Activated CD8-positive, alpha-beta memory T cell treated with anti-CD3 and anti-CD28 coated beads, Interleukin-2, amount 50 U/mL, for 48 hours (primary cell): ENCODE measurements at places on chromosomes 4 and X.

DNA sequence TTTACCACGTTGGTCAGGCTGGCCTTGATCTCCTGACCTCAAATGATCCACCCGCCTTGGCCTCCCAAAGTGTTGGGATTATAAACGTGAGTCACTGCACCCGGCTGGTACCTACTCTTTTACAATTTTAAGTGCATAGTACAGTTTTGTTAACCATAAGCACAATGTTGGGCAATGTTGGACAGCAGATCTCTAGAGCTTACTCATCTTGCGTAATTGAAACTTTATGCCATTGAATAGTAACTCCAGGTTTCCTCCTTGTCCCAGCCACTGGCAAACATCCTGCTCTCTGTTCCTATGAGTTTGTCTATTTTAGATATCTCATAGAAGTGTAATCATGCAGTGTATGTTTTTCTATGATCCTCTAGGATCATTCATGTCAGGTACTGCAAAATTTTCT is 9.3 kb upstream of the CPE start:
- DNase-seq, result no peak

DNA sequence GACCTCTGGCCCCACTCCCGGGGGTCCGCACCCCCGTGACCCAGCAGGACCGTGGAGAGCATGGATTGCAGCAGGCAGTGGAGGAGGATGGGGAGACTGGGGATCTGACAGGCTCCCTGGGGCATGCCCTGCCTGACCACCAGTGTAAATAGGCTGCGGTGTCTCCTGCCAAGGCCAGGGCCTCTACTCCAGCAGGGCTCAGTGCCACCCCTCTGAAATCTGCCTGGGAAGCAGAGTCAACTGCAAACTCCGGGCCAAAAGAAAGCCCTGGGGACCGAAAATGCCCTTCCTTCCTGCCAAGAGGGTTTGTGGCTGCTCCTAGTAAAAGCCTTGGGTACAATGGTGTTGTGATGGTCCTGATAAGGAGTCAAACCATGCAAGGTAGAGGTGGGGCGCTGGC is 6.4 kb downstream of the ADRA2C start:
- no peak for DNase-seq

- DNase-seq, result no peak
These were observed 4.7 kb downstream of the MGARP start for GRCh38 chr4:139275281-139275735.

DNA sequence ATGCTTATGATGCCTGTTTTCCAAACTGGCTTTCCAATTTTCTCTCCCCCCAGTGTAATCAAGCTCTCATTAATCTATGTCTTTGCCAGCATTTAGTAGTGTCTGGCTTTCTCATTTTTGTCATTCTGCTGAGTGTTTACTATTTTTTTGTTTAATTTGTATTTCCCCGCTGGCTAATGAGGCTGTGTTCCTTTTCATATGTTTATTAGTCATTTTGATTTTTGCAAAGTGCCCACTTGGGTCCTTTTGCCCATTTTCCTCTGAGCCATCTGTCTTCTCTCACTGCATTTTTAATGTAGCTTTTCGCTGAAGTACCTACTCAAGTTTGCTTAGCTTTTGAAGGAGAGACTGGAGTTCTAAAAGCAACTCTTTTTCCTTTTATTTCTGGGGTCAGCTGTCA is 14.7 kb downstream of the DCK start:
- no peak for DNase-seq

- DNase-seq, result no peak
These were observed 74.5 kb upstream of the HS3ST1 start for GRCh38 chr4:11503166-11503565.

GRCh38 chr4:38005637-38006036 is 45.4 kb downstream of the PTTG2 start:
- DNase-seq, result no peak

DNA sequence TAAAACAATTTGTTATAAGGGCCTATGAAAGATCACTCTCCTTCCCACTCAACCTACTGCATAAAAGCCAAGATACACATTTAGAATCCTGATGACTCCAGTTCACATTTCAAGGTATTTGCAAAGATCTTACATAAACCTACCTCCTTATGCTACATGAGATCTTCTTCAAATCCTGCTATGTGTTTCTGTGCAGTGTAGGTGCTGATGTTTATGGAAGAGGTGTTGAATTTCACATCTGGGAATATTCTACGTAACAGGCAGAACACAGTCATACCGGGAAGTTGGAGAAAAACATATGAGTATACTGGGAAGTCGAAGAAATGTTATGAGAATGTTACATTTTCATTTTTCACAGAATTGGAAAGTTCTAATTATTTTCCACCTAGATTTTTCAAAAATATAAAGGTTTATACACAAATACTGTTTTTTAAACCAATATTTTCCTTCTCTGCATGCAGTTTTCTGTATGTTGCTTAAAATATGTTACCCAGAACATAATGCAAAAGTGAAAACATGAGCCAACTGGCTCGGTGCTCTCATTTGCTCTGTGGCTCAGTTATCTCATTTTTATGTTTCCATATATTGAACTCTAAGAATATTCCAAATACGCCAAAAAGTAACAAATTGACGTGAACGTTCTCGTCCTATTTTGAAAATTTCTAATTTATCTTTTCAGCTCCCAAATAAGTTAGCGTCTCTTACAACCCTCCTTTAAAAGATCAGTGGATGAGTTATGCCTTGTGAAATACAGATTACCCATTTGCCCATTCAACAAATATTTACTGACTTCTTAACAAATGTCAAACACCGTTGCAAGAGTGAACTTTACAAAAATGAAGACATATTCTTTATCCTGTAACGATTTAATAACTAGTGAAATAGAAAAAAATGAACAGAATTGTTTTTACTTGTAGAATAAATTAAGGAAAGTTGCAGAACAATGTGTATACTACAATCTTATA is 899.3 kb downstream of the STIM2 start:
- DNase-seq, result no peak

DNA sequence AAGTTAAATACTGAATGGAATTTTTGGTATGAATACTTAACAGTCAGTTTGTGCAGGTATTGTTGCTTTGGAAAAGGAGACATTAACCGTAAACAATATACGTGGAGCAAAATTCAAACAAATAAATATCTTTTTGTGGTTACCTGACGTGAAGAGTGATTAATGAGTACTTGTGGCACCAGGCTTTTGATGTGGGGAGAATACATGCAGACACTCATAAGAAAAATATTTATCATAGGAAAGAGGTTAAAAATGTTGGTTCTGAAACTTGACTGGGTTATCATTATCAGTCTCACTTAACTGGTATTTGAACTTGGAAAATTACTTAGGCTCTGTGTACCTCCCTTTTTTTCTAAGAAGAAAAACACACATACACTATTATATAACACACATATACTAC is 136.4 kb upstream of the NDST4 start:
- DNase-seq, result no peak

GRCh38 chr4:69056921-69057550 is 39.2 kb upstream of the UGT2B7 start:
- no peak for DNase-seq

DNA sequence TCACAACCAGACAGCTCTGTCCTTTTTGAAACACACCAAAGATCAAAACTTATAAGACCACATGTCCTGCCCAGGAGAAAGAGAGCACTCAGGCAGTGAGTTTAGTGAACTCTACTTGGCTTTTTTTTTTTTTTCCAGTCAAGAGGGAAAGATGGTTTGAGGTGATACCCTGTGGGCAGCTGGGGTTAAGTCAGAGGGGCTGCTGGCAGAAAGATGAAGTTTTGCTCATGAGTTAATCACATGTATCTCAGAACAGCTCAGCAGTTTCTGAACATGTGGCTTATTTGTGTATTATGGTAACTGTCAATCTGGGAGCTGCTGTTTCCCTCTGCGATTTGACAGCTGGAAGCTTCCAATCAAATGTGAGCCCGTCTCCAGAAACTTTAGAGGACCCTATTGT is 56.4 kb upstream of the MAP3K15 start:
- no peak for DNase-seq

DNA sequence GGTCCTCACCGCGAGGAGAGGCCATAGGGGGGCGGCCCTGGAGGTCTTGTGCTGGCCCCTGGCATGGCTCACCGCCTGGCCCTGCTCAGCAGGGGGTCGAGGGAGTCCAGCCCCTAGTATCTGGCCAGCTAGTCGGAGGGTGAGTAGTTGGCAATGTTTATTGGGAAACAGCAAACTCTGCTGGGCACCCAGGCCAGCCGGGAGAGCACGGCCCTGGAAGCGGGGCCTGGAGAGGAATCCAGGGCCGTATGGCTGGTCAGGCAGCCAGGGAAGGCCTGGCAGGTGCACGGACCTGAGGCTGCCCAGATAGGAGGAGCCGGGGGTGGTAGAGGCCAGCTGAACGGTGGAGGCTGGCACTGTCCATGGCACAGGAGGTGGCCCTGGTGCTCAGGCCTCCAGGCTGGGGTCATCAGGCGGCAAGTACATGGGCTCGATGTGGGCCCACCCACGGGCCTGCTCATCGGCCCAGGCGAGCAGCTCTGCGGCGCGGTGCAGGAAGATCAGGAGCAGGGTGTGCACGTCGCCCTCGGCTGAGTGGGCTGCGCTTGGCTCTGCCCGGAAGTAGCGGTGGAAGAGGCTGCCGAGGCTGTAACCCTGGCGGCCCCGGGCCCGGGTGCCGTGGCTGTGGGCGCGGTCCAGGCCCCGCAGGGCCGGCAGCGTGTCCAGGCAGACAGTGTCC is 1.4 kb downstream of the TREX2 start:
- no peak for DNase-seq

- DNase-seq, result no peak
These were observed 73.5 kb downstream of the PRSS12 start for GRCh38 chr4:118279328-118279727.

- no peak for DNase-seq
These were observed 6.4 kb downstream of the AMOT start for GRCh38 chrX:112834031-112834845.

DNA sequence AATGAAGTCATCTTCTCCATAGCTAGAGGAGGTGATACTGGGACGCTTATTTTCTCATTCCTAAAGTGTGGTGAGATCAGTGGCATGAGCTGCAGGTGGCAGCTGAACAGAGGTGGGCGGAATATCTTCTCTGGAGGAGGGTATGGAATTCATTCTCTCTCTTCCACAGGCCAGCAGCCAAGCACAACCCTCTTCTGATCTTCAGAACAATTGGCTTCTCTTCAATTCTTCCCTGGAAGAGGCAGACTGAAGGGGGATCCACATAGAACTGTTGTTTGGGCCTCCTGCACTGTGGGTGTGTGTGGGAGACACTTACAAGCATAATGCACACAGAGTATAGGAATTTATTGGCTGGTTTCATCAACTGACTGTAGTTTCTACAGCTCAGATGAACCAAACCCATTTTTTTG is 180.4 kb upstream of the RASGEF1B start:
- no peak for DNase-seq

DNA sequence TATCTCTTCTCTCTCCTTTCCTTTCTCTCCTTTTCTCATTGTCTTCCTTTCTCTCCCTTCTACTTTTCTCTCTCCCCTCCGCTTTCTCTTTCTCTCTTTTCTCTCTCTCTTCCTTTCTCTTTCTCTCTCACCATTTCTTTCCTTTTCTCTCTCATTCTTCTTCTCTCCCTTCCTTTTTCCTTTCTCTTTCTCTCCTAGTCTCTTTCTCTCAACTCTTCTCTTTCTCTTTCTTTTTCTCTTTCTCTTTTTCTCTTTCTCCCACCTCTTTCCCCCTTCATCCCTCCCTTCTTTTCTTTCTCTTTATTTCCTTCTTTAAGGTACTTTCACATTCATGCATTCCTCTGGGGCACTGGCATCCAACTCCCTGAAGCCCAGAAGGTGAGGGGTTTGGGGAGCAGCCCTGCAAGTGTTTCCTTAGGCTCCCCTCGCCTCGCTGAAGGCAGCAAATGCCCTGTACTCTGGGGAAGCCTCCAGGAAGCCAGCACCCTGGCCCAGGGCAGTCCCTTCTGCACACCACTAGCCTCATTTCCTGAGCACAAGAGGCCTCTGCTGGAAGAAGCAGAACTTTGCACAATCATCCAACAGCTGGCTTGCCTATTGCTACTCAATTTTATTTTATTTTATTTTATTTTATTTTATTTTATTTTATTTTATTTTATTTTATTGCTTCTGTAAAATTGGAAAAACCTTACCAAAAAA is 124.2 kb downstream of the NFKB1 start:
- no peak for DNase-seq

GRCh38 chr4:78602334-78602733 is 50.8 kb downstream of the ANXA3 start:
- DNase-seq, result no peak

GRCh38 chr4:13084210-13084609 is 399.9 kb downstream of the RAB28 start:
- no peak for DNase-seq

DNA sequence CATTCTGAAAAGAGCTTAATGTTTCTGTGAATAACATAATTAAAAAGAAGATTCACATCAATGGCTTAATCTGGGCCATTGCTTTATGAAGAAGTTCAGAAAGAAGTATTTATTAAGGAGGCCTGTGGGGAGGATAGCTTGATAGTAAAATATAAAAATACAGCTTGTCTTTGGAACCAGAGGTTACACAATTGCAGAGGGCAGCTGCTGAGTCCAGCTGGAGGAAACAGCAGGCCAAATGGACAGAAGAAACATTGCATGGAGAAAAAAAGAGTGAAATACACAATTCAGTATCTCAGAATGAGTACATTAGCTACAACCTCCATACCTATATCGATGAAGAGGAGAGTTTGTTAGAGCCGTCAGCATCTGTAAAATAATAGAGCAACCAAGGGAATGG is 148.0 kb upstream of the NPY2R start:
- no peak for DNase-seq

GRCh38 chr4:138405934-138406567 is 163.9 kb upstream of the SLC7A11 start:
- DNase-seq, result no peak

GRCh38 chrX:155246748-155247147 is 17.5 kb downstream of the RAB39B start:
- no peak for DNase-seq

DNA sequence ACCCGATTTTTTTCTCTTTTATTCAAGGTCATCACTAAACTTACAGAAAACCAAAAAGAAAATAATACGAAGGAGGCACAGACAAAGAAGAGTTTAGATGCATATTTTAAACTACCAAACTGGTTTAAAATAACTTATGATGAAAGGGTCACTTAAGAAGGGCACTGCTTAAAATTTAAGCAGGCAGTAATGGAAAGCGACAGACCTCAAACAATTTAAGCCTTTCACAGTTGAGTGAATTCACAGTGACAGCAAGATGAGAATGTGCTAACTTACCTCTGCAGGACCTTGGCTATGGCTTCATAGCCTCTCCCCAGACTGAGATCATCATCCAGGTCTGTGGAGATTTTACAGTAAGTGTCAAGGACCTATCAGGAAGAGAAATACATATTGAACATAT is 112.1 kb downstream of the TTC29 start:
- no peak for DNase-seq

GRCh38 chrX:150690126-150690525 is 3.1 kb upstream of the MTMR1 start:
- no peak for DNase-seq

DNA sequence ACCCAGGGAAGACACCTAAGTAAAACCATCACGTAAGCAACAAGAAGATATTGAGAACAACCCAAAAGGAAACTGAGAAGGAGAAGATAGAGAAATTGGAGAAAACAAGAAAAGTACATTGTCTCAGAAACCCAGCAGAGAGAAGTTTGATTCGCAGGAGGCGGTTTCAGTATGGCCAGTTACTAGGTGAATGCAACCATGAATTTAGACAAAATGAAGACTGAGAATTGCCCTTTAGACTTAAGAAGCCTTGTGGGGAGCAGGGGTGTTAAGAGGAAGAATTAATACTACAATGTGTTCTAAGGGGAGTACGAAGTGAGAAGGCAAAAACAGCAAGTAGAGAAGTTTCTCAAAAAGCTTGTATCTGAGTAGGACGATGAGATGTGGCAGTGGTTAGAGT is 229.3 kb upstream of the NEIL3 start:
- no peak for DNase-seq
